ENCODE measurements at places on chromosomes 1 and 21.

DNA sequence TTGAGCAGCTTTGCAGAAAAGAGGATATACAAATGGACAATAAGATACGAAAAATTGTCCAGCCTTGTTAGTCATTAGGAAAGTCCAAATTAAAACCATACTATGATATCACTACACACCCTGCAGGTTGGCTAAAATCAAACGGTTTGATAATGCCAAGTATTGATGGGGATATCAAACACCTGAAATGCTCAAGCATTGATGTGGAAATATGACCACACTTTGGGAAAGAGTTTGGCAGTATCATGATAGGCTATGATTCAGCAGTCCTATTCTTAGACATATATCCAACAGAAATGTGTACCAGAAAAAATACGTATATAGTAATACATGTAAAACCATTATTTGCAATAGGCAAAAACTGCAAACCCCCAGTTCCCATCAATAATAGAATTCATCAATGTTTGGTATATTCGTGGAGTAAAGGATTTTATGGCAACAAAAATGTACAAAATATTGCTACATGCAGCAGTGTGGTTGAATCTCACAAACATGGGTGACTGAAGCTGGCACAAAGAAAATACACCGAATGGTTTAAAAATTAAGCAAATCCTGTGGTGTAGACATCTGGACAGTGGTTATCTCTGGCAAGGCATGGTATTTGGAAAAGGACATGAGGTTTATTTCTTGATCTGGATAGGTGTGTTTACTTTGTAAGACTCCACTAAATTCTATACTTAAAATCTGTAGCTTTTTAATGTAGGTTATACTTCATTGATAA is 243.2 kb downstream of the FGGY start:
- DNase-seq = no peak

DNA sequence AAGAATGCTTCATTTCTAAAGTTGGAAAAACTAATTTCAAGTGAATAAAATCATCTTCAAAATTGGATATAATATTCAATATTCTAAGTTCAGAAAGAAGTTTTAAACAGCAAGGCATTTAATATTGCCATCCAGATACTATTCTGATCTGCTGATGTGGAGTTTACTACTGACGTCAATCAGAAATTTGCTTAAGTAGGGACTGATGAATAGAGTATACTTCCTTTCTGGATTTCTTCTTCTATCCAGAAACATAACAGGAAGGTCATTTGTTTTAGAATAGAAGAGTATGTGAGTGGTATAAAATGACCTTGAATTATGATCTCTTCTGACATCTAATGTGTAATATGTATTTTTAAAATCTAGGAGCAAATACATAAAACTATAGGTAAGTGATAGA is 308.1 kb upstream of the ADGRL2 start:
- no peak for DNase-seq

DNA sequence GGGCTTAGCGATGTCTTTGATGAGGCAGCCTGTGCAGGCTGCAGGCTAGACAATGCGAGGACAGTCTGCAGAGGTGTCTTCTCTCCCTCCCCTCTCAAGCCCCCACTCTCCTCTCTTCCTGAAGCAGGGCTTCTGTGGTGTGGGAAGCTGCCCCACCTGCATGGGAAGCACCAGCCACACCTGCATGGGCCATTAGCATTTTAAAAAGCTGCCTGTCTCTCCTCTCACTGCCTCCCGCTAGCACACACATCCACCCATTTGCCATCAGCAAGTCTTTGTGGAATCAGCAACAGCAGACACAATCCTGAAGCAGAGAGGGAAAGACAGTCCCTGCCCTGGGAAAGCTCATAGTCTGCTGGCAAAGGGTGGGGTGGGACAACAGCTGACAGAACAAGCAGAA is 53.1 kb downstream of the NAV1 start:
- no peak for DNase-seq

DNA sequence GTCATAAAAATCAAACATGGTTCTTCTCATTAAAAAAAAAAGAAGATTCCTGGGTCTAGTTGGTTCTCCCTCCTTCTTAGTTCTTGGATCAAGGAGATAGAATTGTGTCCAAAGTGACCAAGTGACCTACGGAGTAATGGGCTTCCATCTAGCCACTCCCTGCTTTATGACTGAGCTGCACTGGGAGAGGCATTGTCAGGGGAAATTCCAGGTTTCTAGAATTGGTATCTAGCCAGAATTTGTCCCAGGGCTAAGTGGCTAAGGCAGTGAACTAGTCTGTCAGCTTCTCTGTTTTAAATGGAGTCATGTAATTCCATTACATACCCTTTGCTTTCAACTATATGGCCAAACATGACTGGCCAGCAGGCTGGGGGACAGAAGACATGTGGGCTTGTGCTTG is 40.1 kb upstream of the ERG start:
- DNase-seq = no peak

DNA sequence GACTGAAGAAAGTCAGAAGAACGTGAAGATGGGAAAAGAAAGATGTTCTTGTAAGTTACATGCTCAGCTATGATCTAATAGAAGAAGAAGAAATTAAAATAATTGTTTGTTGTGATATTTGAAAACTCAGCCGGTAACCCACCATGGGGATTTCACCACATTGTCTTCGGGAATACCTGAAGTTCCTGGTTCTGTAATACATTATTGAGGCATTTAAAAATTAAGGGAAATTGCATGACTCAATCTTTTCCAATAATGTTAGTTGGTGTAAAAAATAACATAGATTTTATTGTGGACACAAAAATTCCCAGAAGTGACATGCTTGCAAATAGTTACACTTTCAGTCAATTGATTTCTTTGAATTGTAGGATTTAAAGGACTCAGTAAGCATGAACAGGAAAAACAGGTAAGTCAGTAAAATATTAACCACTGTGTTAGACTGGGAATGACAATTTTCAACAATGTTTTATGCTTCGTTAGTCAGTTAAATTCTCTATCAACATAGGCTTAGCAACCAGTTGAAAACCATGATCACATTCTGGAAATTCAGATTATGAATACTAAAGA is 745.1 kb downstream of the LTN1 start:
- no peak for DNase-seq

DNA sequence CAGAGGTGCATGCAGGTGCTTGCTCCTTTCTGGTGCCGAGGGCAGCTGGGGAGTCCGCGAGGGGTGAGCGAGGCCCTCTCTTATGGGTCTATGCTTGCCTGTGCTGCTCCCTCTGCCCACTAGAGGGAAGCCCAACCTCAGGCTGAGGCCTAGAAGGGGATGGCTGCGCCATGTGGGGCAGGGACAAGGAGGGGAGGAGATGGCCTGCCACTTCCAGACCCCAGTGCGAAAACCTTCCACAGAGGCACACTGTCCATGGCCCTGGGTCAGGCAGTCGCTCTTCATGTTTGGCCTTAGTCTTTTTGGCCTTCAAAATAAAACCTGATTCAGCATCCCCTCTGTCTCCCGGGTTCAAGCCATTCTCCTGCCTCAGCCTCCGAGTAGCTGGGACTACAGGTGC is 14.0 kb downstream of the RHBG start:
- DNase-seq = peak; percentile 84

Measured in SK-MEL-5 (cell line).